ENCODE measurements at places on chromosomes 3 and 15.

GRCh38 chr3:37154668-37155314, 19.6 kb downstream of the LRRFIP2 start:
- no peak for DNase-seq

- DNase-seq = peak; percentile 85
Observed at GRCh38 chr3:123090728-123091531, 24.1 kb downstream of the PDIA5 start.

- DNase-seq = no peak
Observed at GRCh38 chr15:88701561-88702095, 62.8 kb downstream of the ISG20 start.

DNA sequence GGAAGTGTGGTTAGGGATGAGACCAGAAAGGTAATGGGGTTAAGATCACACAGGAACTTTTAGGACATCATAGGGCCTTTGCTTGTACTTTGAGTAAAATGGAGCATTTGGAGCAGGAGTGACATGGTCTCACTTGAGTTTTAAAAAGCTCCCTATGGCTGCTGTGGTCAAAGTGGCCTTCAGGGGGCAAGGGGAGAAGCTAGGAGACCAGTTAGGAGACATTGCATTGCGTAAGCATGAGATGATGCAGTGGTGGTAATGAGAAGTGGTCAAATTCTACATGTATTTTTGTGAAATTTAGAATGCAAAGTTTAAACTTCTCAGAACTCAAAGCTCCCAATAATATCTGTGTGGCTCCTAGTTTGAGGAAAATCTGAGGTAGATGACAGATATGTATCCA, 27.9 kb downstream of the MED12L start:
- DNase-seq = no peak

DNA sequence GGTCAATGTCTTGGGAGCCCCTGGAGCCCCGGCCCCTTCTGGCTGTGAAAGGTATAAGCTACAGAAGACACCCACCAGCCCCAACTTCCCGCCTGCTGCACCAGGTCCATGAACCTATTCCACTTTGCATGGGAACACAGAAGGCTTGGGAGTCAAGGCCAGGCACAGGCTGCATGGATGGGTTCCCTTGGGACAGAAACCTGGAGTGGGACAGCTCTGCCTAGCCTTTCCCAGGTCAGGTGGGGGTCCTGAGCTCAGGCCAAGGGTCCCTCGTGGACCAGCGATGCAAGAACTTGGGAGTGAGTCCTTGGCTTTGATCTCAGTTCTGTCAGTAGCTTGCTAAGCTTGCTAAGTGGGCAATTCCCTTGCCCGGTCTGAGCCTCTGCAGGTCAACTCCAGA, 25.0 kb downstream of the TKT start:
- DNase-seq = no peak

GRCh38 chr3:54550221-54550977, 377.5 kb downstream of the LRTM1 start:
- DNase-seq = no peak

GRCh38 chr3:157581371-157581770, 78.2 kb upstream of the VEPH1 start:
- no peak for DNase-seq

DNA sequence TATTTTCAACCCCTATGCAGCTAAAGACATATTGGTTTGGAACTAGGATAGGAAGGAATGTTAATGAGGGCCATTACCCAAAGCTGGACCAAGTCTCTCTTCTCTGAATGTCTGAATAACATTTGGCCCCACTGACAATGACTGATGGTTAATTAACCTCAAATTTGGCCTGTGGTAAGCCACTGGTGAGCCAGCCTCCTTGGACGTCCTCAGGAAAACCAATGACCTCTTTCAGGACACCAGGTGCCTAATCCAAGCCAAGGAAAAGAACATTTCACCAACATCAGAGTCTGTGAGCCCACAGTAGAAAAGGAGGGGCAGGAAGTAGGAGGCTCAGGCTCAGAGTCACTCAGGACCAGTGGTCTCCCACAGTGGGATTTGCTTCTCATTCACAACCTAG, 56.4 kb upstream of the ETV5 start:
- peak; percentile 64 for DNase-seq

DNA sequence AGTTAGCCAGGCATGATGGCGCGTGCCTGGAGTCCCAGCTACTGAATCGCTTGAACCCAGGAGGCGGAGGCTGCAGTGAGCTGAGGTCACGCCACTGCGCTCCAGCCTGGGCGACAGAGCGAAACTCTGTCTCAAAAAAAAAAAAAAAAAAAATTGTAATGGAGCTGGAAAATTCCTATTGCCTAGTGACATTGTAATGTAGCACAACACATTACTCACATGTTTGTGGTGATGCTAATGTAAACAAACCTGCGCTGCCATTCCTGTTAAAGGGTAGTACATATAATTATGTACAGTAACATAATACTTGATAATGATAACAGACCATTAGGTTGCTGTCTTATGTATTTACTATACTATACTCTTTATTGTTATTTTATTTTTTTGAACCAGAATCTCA, 39.1 kb downstream of the KNL1 start:
- DNase-seq = peak; percentile 79

DNA sequence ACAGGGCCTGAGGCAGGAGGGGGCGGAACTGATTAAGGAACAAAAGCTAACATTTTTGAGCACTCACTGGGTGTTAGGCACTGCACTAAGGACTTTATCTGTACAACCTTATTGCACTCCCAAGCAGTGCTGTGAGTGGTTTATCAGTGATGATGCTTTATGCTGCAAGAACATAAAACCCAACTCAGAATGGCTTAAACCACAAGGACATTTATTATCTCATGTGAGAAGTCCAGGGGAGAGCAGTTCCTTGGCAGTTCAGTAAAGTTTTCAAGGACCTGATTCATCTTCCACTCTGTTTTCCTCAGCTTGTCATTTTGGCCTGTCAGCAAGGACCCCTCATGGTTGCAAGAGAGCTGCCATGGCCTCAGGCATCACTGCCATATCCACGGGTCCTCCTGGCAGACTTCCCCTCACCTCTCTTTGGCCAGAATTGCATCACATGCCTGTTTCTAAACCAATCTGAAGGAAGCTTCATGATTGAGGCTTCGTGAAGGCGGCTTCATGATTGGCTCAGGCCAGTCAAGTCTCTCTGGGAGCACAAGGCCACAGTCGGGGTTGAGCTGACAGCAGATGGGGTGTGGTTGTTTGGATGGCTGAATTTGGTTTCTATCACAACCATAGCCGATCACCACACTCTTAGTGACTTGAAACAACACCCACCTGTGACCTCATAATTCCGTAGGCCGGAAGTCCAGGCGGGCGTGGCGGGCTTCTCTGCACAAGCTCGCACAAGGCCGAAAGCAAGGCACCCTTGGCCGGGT, 15.8 kb downstream of the EFCC1 start:
- no peak for DNase-seq

GRCh38 chr3:70980646-70981170, 602.8 kb downstream of the FOXP1 start:
- no peak for DNase-seq

DNA sequence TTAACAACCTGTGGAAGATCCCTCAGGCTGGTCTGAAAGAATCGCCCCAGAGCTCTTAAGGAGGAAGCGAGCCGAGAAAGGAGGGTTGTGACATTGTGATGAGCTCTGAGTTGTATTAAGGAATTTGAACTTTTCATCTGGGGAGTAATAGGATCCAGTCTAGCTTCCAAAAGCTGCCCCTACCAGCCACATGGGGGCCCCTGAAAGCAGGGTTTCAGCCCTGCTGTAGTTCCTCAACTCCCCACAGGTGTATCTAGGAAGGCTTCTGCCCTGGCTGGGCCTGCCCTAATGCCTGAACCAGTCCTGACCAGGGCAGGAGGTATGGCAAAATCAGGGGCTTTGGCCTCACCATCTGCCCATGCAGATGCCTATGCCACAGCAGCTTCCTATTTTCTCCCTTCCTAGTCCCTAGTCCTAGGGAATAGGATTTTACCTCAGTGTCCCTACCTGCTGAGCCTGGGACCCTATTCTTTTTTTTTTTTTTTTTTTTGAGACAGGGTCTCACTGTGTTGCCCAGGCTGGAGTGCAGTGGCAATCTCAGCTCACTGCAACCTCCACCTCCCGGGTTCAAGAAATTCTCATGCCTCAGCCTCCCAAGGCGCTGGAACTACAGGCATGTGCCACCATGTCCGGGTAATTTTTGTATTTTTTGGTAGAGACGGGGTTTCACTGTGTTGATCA, 5.0 kb upstream of the AP3S2 start:
- DNase-seq = peak; percentile 63

- DNase-seq = peak; percentile 10
Observed at GRCh38 chr15:26132811-26133210, 269.7 kb upstream of the ATP10A start.

DNA sequence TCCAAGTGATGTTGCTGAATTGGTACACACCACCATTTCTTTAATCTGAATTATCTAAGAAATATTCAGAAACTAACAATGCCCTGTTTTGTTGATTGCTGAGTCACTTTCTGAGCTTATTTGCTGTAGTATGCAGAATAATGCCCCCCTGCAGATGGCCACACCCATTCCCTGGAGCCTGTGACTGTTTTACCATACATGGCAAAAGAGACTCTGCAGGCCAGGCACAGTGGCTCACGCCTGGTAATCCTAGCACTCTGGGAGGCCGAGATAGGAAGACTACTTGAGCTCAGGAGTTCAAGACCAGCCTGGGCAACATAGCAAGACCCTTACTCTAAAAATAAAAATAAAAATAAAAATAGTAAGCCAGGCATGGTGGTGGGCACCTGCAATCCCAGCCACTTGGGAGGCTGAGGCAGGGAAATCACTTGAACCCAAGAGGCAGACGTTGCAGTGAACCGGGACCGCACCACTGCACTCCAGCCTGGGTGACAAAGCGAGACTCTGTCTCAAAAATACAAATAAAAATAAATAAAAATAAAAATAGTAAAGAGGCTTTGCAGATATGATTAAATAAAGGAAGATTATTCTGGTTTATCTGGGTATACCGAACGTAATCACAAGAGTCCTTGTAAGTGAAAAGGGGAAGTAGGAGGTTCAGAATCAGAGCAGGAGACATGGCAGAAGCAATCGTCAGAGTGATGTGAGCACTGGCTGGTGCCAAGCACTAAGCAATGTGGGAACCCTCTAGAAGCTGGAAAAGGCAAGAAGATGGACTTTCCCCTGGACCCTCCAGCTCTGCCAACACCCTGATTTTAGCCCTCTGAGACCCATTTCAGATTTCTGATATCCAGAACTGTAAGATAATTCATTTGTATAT, 19.0 kb downstream of the PCYT1A start:
- DNase-seq = peak; percentile 94

- no peak for DNase-seq
Observed at GRCh38 chr3:61790411-61790810, 229.0 kb downstream of the PTPRG start.

DNA sequence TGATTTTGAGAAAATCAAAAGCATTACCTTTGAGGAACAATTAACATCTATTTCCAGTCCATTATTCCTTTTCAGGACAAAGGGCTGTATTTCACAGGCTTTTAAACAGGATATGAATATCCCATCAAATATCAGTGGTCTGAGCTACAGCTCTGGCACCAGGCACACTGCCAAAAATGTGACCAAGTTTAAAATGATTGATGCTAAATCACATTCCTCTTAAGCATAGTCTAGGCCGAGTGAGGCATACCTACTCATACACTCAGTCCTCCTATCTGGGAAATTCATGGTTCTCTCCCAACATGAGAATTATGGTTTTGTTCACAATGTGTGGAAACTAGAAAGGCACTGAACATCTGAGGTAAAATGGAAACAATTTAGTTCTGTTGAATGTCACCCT, 683.5 kb downstream of the TUSC7 start:
- no peak for DNase-seq

GRCh38 chr15:52163321-52164190, 27.6 kb downstream of the GNB5 start:
- DNase-seq = no peak

GRCh38 chr3:143482106-143483088, 362.8 kb downstream of the CHST2 start:
- DNase-seq = peak; percentile 42

All from M059J (cell line).